ENCODE measurements at places on chromosomes 13 and 19.

GRCh38 chr13:61275736-61276135 lies 139.9 kb downstream of the PCDH20 start:
- DNase-seq, result no peak

- DNase-seq, result no peak
These were observed 7.7 kb upstream of the NANOS2 start for GRCh38 chr19:45922281-45922680.

GRCh38 chr19:45773384-45773783 lies 4.3 kb upstream of the SIX5 start:
- DNase-seq, result no peak

- DNase-seq, result no peak
These were observed 32.5 kb upstream of the CEACAM1 start for GRCh38 chr19:42560731-42561130.

DNA sequence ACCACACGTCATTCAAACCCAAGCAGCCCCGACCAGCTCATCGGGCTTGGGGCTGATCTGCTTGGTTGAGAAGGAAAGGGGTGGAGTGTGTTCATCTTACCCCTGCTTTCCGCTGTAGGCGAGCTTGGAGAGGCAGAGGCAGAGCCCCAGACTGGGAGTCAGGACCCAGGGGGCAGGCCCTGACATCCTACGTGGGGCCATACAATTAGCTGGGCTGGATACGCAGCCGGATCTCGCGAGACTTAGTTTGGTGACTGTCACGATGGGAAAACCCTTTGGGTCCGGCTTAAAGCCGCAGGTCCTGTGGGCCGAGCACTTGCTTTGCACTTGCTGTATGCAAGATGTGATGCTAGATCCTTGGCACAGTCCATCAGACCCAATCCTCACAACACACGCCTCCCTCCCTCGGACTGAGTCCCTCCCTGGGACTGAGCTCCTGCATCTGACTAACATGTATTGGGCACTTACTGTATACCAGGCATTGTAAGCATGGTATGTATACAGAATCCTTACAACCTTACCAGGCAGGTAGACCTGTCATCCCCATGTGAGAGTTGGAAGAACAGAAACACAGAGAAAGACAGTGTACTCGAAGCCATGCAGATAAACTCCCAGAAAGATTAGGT lies 3.7 kb downstream of the CEACAM16 start:
- no peak for DNase-seq

DNA sequence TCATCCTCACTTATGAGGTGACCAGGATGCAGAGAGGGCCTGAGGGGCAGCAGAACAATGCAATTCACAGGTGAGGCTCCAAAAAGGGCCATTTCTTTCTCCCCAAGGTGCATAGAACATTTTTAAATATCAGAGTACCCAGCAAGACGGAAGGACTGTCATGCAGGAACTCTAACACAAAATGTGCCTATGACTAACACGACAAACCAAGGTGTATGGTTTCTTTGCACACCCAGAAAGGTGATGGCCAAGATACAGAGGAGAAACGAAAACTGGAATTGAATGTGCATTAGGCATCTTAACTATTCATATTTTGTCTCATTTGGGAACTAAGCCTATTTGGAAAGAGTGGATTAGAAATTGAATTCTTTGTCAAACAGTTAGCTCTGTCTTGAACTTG lies 29.9 kb downstream of the SHISA2 start:
- DNase-seq, result no peak

DNA sequence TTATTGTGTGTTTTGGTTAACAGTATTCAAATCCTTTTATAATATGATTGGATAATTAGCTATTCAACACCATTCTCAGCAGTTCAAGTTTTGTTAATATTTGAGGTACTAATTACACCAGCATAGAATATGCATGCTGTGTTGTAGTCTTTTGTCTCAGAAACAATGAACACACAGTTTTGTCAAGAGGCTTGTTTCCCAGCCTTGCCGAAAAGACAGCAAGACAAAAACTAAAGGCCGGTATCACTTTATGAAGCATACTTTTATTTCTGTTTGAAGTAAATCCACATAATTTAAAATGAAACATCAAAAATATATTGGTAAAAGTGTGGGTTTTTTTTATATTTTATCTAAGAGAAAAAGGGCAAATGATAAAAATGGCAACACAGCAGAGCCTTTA lies 7.5 kb downstream of the GPR180 start:
- no peak for DNase-seq

- DNase-seq, result no peak
These were observed 11.0 kb upstream of the ZNF823 start for GRCh38 chr19:11749751-11750150.

DNA sequence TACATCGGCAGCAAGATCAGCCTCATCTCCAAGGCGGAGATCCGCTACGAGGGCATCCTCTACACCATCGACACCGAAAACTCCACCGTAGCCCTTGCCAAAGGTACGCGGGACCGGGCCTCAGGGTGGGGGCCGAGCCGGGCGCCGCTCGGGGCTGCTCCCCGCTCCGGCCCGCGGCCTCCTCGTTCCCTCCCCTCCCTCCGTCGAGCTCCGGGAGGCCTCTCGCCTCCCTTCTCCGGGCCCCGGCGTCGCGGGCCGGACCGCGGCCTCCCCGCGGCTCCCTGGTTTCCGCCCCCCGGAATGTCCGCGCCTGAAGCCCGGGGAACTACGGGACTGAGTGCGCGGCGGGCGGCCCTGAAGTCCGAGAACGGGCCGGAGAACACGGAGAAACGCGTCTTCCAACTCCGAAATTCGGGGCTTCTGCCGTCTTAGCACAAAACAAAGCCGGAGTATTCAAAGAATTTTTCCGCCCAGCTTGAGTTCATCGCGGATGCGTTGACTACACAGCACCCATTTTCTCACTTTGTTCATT lies 423 bp downstream of the LSM14A start:
- no peak for DNase-seq

GRCh38 chr19:44878120-44878865 lies 12.8 kb upstream of the TOMM40 start:
- DNase-seq, result no peak

DNA sequence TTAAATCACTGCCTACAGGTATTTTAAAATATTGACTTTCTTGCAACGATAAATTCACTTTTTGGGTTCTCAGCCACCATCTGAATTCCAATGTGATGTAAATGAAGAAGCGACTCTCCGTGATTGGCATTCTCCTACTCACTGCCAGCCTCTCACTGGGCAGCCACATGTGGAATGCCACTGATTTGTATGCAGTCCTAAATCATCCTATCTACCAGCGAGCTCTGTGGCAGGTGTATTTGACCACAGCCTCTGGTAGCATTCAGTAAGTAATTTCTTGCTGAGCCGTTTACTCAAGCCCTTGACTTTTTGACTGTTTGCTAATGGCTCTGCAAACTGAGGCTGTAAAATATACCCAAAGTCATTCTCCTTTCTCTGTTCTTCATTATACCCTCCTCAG lies 559.0 kb upstream of the SLC10A2 start:
- DNase-seq, result no peak

GRCh38 chr19:47729468-47729798 lies 15.9 kb upstream of the NOP53 start:
- peak; percentile 69 for DNase-seq

GRCh38 chr13:25806264-25806974 lies 245.4 kb downstream of the SHISA2 start:
- DNase-seq, result no peak

GRCh38 chr19:46691104-46691503 lies 25.8 kb downstream of the PRKD2 start:
- DNase-seq, result no peak

- DNase-seq, result no peak
These were observed 710.9 kb upstream of the SPRY2 start for GRCh38 chr13:81051873-81052272.

DNA sequence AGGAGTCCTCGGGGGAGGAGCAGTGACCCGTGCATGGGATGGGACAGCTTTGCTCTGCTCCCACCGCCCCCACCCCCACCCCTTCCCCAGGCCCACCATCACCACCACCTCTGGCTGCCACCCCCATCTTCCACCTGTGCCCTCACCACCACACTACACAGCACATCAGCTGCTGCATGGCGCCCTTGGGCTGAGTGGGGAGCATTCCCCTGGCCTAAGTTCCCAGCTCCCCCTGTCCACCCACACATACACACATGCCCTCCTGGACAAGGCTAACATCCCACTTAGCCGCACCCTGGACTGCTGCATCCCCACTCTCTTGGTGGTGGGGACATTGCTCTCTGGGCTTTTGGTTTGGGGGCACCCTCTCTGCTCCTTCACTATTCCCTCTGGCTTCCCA lies 46.2 kb upstream of the SGCG start:
- no peak for DNase-seq

DNA sequence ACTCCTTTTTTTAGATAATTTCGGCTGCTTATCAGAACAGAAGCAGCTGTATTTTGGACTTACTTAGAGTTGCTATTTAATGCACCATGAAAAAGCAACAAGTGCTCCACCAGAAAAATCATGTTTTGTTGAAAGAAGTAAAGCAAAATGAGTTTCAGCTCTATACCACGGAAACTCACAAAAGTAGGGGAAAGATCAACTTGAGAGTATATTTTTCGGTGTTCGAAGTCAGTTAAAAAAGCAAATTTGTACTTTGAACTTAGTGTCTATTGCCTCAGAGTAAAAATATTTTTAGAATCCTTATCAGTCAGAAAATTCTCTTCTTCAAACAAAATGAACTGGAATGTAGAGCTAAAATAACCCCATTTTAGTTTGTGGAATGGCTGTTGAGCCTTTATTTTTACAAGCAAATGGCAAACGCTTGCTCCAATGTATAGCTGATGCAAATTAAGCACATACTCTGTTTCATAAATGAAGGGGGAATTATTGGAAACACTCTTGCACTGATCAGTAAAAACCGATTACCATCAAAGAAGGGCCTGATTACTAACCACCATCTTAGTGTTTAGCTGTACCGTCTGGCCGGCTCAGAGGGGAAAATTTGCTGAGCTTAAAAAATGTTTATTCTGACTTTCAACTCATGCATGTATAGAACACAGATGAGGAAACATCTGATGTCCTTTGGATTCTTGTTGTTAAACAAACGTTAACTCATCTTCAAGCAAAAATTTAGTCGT lies 540.7 kb downstream of the GPC6 start:
- DNase-seq, result no peak

- no peak for DNase-seq
These were observed 68.2 kb downstream of the RAP2A start for GRCh38 chr13:97502181-97502580.

DNA sequence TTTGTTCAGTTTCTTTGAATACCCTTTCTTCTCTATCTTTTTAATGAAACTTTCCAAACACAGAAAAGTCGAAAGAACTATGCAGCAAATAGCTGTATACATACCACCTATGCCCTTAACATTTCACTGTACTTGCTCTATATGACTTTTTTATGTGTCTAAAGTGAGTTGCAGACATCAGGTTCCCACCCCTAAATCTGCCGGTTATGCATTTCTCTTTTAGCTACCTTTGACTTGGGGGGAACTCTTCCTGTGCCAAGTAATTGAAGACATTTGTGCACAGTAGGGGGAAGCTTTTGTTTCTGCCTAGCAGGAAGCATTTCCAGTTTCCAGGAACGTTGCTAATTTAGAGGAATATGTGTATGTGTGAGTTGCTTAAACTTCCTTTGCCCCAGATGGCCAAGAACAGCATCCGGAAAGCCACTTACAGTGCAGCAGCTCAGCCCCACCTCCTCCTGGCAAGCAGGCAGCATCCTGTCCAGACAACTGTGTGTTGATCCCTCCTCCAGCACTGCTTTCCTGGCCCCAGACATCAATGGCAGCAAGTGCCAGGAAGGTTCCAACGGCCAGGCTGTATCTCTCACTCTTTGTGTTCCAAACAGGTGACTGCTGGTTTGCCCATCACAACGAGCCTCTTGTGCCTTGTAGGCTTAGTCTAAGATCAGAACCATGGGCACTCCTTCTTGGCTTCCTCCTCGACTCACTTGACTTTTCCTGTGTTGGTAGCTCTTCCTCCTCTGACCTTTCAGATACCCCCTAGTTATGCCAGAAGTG lies 14.7 kb upstream of the GRAMD1A start:
- DNase-seq, result no peak

- no peak for DNase-seq
These were observed 284.9 kb downstream of the KLF12 start for GRCh38 chr13:73849292-73849691.

GRCh38 chr13:25652764-25653163 lies 281.0 kb downstream of the ATP8A2 start:
- no peak for DNase-seq

GRCh38 chr13:31891472-31891871 lies 140.1 kb upstream of the FRY start:
- DNase-seq, result no peak

DNA sequence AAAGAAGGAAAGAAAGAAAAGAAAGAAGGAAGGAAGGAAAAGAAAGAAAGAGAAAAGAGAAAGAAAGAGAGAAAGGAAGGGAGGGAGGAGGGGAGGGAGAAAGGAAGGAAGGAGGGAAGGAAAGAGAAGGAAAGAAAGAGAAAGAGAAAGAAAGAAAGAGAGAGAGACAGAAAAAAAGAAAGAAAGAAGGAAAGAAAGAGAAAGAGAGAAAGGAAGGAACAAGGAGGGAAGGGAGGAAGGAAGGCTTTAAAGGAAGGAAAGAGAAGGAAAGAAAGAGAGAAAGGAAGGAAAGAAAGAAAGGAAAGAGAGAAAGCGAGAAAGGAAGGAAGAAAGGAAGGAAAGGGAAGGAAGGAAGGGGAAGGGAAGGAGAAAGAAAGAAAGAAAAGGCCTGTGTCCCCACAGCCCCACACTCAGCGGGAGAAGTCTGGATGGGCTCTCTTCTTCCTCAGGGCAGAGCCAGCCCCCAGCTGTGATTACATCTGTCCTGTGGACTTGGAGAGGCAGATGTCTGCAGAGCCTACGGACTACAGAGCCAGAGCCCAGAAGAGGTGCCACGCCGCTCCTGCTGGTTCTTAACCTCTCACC lies 9.6 kb downstream of the PTPRH start:
- DNase-seq, result no peak

DNA sequence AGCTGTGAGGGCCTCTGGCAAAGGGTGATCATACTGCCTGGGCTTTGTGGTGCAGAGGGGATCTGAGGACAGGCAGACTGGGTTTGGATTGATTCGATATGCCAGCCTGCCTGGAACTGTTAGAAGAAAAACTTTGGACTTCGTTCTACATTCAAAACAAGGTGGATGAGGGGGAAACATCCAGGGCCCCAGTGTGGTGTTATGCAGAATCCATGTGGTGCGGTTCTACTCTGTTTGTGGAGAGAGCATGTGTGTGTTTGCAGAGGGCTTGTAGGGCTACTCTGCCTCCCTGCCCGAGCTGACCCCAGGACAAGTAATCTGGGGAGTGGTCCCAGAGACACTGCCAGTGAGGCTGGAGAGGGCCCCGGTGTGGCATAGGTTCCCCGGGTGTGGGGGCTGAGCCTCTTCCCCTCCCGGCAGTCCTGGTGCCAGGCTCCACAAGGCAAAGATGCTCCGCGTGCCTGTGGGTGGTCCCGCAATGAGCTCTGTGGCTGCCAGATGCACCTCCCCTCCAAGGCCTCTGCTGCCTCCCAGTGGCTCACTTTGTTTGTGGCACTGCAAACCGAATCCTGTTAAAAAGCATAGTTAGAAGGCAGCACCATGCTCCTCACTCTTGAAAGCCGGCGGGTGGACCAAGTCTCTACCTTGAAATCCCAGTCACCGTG lies 22.3 kb upstream of the TFDP1 start:
- DNase-seq, result peak; percentile 65

GRCh38 chr19:11339254-11340098 lies at the start of gene RAB3D:
TSS of gene RAB3D (minus strand) at chr19:11339657. CDS start at chr19:11337399, 2,258 bp downstream.
- peak; percentile 83 for DNase-seq

- no peak for DNase-seq
These were observed 61.5 kb downstream of the IER2 start for GRCh38 chr19:13211426-13212308.
